GM12892 (cell line): ENCODE measurements at places on chromosomes 2 and 18.

- DNase-seq: no peak
These were observed 1195.7 kb upstream of the ZEB2 start for GRCh38 chr2:145715601-145716000.

GRCh38 chr2:175568109-175568730, 386.7 kb upstream of the ATP5MC3 start:
- no peak for DNase-seq

GRCh38 chr2:157880927-157881326, 4.8 kb upstream of the ACVR1 start:
- DNase-seq: no peak

- DNase-seq: no peak
These were observed 40.7 kb upstream of the CCDC150 start for GRCh38 chr2:196598846-196599245.

GRCh38 chr2:68167186-68167585, 9.5 kb downstream of the PNO1 start:
- DNase-seq: no peak

GRCh38 chr2:228747483-228747882, 523.6 kb downstream of the PID1 start:
- DNase-seq: no peak

- DNase-seq: no peak
These were observed 90.3 kb upstream of the TMEM17 start for GRCh38 chr2:62596061-62596921.

- DNase-seq: no peak
These were observed 108.0 kb upstream of the HAAO start for GRCh38 chr2:42900289-42900891.

GRCh38 chr2:118983133-118983532, 41.1 kb downstream of the MARCO start:
- DNase-seq: no peak

DNA sequence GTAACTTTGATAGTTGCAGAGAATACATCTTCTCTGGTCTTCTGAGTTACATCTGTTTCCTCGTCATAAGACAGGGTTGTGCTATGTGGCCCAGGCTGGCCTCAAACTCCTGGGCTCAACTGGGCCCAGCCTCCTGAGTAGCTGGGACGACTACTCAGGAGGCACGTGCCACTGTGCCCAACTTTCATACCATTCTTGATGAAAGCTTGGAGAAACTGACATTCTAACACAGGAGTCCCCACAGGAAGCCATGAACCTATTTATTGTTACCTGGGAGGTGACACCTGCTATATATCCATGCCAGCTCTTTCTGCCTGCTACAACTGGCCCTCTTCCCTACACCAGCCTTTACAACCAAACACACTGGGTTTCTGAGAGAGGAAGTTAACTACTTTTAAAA, 19.1 kb downstream of the EIF2AK3 start:
- no peak for DNase-seq

- no peak for DNase-seq
These were observed 34.0 kb downstream of the BIN1 start for GRCh38 chr2:127072970-127073369.

DNA sequence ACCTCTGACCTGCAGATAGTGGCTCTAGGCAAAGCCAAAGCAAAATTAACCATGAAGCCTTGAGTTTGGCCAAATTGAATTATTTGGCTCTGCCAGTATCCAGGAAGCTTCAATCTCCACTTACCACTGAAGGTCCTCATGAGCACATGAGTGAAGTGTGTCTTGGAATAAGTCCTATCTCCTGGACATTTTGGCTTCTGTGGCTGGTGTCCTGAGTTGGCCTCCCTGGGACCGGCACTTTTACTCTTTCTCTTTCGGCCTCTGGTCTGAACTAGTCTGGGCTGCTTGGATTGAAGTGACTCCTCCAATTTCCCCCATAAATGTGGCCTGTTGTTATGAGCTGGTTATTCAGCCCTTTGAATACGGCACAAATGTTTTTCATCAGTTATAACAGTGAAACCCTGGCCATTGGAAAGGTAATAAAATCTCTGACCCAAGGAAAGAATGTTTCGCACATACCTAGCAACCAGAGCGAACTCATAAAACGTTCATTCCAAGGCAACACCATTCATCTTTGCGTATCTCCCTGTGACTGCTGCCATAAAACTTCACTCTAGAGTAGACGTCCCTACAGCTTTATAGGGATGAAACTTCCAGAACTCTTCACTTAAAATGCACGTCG, 216.4 kb downstream of the LPIN1 start:
- DNase-seq: no peak

- no peak for DNase-seq
These were observed 85.7 kb downstream of the INHBB start for GRCh38 chr2:120431386-120432292.

GRCh38 chr2:131543385-131543891, 15.8 kb downstream of the CCDC74A start:
- DNase-seq: no peak

- no peak for DNase-seq
These were observed 1080.7 kb upstream of the CELF4 start for GRCh38 chr18:38646296-38646695.

DNA sequence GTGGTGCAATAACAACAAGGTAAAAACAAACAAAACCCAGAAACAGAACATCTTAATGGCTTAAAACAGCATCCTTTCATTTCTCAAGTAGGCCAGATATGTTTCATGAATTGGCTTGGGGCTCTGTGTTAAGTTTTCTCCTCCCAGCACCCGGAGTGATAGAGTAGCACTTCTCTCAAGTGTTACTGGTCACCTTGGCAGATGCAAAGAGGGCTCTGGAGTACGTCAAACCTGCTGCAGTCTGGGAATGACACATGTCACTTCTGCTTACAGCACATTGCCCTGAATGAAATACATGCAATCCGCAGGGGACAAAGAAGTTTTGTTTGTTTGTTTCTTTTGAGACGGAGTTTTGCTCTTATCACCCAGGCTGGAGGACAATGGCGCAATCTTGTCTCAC, 639.3 kb downstream of the CNTNAP5 start:
- no peak for DNase-seq

- DNase-seq: no peak
These were observed 66.1 kb downstream of the CHN1 start for GRCh38 chr2:174939046-174939445.

DNA sequence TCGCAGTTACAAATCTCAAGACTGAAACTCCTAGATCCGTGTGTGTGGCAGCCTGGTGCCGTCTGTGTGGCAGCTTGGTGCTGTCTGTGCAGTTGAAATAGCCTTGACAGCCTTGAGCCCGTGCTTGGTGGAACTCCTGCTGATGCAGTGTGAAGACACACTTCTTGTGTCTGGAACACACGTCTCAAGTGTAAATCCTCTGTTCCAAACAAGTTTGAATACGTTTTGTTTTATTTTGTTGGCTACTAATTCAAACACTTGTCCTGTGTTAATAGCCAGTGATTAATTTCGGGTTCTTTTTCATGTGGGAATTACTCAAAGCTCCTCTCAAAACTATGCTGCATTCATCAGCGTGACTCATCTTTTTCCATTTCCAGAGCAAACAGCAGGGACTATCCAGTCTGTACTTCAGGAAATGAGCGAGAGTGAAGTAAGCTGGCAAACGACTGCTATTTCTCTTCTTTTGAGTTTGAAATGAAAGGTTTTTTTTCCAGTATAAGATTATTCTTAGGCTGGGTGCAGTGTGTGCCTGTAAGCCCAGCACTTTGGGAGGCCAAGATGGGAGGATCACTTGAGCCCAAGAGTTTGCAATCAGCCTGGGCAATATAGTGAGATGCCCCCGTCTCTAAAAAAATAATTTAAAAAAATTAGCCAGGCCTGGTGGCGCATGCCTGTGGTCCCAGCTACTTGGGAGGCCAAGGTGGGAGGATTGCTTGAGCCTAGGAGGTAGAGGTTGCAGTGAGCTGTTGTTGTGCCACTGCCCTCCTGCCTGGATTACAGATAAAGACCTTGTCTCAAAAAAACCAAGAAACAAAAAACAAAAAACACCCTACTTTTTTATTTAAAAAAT, 152.9 kb downstream of the SPP2 start:
- DNase-seq: no peak

GRCh38 chr2:58291726-58292438, 50.8 kb upstream of the FANCL start:
- DNase-seq: no peak

DNA sequence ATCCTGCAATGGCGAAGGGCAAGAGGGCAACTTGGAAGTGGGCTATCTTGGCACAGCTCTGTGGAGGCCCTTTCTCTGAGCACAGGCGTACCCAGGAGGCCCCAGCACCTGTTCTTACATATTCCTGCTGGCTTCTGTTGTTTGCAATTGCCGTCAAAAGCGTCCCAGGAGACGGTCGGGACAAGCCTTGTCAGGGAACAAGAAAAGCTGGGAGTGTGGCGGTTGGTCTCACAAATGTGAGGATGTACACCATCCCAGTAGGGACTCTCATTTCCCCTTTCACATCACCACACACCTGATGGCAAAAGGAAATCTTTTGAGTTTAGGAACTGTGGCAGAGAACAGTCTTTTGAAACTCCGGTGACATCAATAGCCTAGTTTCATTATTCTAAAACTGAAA, 94.7 kb upstream of the EFEMP1 start:
- no peak for DNase-seq

DNA sequence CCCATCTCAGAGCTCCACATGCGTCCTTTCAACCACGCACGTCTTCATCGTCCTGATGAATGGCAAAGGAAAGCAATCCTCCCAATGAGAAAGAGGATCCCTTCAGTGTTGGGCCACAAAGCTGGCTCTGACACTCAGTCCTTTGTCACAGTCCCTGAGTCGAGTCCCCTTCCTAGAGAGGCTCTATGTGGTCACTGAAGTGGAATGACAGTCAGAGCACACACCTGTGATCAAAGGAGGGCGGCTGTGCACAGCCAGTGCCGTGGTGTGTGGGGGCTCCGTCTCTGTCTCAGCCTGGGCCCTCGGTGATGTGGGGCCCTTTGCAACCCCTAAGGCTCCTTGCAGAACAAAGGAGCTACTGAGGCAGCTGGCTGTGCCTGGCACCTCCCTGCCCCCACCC, 157.3 kb upstream of the APCDD1 start:
- no peak for DNase-seq
